ENCODE measurements at places on chromosomes 6 and 20.
A peak's percentile ranks its signal among the peaks of the same experiment; 100 is the strongest.

DNA sequence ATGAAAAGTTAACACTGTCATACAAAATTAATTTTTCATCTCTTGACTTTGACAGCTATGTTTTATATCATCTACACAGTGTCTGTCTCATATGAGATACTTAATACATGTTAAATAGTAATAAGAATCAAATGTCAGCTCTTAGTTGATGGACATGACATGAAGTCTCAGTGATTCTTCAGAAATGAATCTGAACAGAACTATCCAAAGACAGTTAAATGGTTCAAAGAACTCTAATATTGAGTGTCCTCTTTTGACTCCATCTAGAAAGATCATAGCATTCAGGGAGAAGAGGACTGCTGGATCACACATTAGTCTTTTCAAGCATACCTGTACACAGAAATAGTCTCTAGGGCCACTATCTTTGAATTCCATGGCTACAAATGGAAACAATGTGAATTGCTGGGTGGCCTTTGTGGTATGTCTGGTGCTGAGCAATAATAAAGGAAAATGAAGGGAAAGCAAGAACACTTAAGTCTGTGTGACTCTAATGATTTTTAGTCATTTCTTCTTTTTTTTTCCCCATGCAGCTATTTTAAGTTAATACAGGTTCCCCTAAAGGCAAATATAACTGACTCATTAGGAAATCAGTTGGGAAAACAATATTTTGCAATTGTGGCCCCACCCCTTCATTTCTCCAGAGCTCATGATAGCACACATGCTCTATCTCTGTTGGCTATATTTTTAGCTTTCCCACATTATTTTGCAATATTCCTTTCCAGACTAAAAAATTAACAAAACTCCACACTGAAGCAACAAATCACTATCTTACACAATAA is 367.5 kb downstream of the GRIK2 start:
- DNase-seq = peak; percentile 92

- DNase-seq = no peak
Observed at GRCh38 chr6:130158056-130158455, 64.7 kb downstream of the SAMD3 start.

DNA sequence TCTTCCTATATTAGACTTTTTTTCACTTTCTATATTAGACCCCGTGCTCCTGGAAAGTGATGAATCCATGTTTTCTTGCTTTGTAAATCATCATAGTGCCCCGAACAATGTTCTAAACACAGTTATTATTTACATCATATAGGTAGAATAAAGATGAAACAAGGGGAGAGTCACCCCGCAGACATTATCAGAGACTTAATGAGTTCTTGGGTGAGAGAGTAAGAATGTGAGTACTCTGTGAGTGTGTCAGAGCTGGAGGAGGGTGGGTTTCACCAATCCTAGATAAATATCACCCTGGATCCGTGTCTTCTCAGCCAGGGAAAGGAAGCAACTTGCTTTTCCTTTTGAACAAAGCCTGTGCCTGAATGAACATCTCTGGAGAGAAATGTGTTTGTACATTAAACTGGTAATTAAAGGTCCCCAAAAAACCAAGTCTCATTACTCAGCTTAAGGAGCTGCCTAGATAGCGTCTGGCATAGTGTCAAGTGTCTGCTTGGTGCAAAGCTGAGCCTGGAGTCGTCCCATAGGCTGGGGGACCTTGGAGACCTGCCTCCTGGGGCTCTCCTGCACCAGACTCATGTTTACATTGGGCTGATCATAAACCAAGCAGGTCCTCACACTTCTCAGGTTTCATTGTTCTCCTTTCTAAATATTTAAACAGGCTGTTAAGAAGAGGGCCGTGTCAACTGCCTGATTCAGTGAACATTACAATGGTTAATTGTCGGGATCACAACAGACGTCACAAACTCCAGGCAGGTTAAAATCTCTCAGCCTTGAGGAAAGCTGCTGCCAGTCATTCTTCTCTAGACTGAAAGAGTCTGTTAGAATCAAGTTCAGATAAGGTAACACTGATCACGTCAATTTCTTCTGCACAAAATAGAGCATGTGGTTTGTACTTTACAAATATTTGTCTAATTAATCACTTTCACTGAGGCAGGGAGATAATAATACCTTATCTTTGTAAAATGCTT is 179.7 kb upstream of the MYLIP start:
- no peak for DNase-seq

GRCh38 chr20:32672982-32673851 is 524 bp downstream of the C20orf203 start:
- peak; percentile 64 for DNase-seq

- DNase-seq = peak; percentile 50
Observed at GRCh38 chr6:30615958-30616810, 859 bp downstream of the PPP1R10 start.

GRCh38 chr6:7668936-7669335 is 57.0 kb upstream of the BMP6 start:
- no peak for DNase-seq

DNA sequence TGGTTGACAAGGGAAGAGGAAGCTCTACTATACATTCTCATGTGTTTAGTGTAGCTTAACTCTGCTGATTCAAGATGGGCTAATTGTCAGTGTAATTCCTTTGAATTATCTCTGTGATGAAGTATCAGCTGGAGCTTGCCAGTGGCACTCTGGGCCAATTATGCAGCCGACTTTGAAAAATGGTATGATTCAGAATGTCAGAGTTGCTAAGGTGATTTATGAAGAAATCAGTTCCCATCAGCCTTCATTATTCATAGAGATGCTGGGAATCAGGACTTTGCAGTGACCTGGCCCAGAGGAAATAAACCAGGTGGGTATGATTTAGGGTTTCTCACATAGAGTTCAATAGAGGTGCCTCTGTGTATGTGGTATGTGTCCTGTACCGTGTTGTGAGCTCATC is 33.4 kb downstream of the KCNS1 start:
- DNase-seq = no peak

DNA sequence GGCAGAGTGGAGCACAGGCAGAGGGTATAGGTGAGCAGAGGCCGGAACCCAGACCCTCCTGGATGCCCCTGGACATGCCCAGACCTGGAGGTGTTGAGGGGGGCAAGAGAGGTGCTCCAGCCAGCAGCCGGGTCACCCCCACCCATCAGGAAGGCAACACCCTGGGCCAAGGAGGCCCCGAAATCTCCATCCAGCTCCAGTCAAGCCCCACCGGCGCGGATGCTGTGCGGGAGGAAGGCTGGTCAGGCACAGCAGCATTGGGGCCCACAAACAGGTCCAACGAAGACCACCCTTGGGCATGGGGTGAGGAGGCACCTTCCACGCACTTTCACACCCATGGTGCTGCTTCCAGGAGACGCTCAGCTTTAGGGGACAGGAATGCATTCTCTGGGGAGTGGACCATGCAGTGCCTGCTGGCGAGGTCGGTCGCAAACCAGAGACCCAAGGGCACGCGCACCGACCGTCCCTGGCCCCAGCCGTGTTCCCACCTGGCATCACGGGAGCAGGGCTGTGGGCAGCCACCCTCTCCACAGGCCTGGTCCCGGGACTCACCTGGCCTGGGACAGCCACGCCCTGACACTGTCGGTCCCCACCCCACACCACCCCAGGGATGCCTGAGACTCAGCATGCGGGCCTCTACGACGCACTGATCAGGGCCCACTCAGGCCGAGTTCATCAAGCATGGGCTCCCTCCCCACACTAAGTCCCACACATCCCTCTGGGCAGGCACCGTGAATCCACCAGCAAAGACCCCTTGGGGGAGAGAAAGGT is 43.6 kb upstream of the ZBP1 start:
- no peak for DNase-seq

DNA sequence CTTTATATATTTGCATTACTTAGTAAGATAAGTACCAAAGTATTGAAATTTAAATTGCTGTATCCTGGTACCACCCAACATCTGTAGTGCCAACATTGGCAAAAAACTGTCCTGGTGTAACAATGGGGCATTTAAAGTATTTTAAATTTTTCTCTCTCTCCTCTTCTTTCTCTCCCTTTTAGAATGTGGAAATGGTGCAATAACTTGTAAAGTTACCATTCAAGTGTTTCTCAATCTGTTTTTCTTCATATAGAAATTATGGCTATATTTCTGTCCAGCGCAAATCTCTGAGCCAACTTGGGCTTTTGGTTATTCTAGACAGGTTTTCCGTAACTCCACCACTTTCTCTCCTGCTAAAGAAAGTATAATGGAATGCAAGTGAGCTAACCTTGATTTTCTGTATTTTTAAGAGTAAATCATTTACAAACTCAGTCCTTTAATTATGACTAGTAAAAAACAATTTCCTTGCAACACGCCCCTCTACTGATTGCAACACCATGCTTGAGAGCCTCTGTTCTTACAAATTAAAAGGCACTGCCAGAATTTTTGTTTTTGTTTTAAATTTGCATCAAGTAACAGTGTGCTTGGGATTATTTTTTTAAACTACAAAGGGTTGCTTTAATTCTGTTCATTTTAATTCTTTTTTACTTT is 324.2 kb upstream of the CITED2 start:
- DNase-seq = peak; percentile 83

DNA sequence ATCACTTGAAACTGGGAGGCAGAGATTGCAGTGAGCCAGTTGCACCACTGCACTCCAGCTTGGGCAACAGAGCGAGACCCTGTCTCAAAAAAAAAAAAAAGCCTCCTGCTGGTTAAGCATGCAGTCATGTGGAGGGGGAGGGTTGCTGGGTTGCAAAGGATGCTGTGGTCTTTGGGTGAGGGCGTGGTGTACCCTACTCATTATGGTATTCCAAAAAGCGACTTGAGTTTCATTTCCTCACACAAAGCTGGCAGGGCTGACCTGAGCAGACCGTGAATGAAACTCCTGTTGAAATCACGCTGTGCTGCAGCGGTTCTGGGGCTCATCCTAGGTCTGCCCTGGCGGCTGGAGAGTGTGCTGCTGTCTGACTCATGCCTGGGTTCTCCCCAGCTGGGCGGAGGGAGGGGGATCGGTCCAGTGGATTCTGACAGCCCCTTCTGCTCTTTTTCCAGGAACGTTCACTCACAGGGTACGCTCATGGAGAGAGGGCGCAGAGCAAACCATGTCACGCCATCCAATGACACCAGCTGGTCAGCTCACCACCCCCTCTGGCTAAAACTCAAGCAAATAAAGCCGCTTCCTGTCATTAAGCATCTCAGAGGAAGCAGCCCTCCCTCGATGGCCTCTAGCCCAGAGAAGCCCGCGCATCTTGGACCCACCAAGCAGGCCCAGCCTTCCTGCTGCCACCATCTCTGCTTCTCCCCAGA is 166.2 kb downstream of the SCML4 start:
- DNase-seq = peak; percentile 49

DNA sequence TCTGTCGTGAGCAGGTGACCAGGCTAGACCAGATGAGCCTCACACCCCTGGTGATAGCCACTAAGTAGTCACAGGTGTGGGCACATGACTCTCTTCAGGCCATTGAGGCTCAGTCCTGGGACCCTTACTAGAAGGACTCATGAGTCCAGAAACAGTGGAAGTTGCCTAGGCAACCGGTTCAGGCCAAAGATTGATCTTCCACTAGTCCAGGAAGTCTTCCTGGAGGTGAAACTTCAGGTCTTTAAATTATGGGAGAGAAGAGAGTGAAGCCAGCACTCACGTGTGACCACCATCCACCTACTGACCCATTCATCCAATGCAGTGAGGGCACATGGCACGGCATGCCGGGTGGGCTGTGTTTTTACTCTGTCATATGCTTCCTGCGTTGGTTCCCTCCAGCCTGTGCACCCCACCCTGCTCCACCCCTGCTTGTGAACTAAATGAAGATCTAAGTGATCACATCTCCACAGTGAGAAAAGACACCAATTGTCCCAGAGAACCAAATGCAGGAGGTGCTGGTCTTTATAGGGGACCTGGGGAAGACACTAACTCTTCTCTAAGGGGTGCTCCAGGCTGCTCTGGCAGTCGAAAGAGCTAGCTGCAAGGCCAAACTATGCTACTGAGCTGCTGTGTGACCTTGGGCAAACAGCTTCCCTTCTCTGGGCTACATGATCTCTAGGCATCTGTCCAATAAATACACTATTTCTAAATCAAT is 12.5 kb upstream of the STX16 start:
- no peak for DNase-seq

- DNase-seq = peak; percentile 69
Observed at GRCh38 chr20:20733943-20734342, 21.5 kb upstream of the RALGAPA2 start.

DNA sequence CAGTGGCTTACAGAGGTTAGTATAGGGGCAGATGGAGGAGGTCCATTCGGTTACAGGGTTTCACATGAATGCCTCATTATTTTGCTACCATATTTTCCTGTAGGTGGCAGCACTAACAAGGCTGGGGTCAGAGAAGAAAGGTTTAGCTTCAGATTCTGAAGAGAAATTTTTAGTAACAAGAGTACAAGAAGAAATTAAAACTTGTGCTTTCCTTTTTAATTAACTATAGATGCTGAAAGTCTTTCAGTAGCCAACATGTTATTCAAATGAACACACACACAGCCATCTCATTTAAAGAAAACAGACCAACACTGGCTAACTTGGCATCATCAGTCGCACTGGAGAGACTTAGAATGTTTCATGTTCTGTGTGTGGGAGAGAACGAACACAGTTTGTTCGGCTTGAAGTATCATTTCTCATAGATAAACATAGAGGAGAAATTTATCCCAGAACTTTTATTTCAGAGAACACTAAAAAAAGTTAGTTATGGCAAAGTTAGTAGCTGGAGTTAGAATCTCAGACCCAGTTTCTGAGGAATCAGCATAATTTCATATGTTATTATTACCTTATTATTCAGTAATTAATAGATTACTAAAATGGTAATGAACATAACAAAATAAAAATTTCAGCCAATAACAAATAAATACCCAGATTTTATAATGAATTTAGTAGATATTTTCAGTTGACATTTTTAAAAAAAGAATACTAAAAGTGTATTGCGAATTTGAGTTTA is 314.0 kb upstream of the RSPO3 start:
- DNase-seq = peak; percentile 51

DNA sequence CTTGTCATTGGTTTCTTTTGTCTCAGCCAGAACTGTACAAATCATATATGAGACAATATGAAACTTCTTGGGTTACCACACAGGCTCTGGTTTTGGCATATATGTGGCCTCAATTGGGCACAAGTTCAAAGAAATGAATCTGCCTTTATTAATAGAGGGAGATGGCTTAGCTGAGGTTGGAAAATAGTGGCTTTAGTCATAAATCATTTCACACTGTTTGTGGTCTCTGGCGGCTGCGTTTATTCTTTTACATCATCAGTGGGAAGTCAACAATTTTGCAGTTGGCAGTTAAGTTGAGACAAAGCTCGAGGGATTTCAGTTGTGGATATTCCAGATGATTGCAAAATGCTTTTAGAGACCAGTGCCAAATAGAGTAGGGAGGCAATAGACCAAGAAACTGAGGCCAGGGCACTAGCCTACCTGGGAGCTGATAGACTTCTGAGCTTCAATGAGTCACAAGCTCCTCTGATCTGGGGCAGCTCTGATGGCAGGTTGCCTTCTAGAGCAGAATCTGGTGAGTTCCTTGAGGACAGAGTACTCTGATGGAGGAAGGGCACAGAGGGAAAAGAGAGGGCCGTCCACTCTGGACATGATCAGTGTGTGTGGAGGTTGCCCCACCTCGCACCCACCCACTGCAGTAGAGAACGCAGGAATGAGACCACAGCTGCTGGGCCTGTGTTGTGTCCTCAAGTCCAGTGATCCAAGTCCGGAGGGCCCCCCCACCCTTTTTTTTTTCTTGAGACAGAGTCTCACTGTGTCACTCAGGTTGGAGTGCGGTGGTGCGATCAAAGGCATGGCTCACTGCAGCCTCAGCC is 73.5 kb downstream of the ARMC2 start:
- DNase-seq = no peak

GRCh38 chr6:16740097-16740496 is 21.2 kb downstream of the ATXN1 start:
- peak; percentile 92 for DNase-seq

All from AML-193 (cell line).